Testis (tissue), 5 donors: ENCODE measurements at places on chromosomes 4 and X.
A peak's percentile ranks its signal among the peaks of the same experiment; 100 is the strongest.

DNA sequence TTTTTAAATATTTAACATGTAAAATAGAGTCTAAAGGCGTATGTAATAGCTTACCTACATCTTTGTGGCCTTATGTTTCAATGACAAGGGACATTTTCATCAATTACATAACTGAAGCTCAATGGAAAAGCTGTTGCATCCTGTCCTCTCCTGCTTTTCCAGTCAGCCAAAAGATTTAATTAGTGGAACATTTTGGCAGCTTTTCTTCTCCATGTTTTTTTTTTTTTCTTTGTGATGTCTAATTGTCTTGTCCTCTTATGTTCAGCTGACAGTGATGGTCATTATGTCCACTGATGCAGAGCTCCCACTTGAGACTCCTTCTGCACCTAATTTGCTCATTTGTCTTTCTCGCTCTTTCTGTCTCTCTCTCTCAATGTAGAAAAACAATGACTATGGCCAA is 422.2 kb downstream of the GABRG1 start:
- H3K27me3 ChIP-seq = no peaks in the 10 kb centered on the region
- no peak overlapping the region for H3K27ac ChIP-seq
- H3K4me3 ChIP-seq = no peak overlapping the region
- H3K4me1 ChIP-seq = no peaks in the 10 kb centered on the region
- DNase-seq = no peak
- no peaks in the 10 kb centered on the region for H3K36me3 ChIP-seq

DNA sequence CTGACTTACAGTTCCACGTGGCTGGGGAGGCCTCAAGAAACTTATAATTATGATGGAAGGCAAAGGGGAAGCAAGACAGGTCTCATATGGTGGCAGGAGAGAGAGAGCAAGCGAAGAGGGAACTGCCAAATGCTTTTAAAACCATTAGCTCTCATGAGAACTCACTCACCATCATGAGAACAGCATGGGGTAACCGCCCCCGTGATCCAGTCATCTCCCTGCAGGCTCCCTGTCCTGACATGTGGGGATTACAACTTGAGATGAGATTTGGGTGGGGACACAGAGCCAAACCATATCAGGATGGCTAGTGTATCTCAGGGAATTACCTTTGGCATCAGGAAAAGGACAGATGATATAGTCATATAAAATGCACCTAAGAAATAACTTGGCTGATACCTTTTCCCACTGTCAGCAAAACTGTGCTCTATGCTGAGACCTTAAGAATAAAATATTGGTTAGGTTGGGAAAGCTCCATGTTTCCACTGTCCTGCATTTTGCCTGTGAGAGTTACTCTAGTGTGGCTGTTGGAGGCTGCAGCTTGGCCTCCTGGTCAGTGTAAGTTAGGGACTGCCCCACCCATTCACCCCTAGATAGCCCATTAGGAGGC is 110.3 kb downstream of the UCHL1 start:
- no peak overlapping the region for H3K4me3 ChIP-seq
- H3K27me3 ChIP-seq = no peaks in the 10 kb centered on the region
- peaks cover 4% of the 10 kb centered on the region for H3K4me1 ChIP-seq
- H3K36me3 ChIP-seq = no peaks in the 10 kb centered on the region

GRCh38 chr4:141538001-141538400 is 98.4 kb upstream of the IL15 start:
- H3K4me3 ChIP-seq = no peak overlapping the region
- H3K4me1 ChIP-seq = no peaks in the 10 kb centered on the region
- no peaks in the 10 kb centered on the region for H3K36me3 ChIP-seq
- no peak overlapping the region for H3K27ac ChIP-seq
- H3K27me3 ChIP-seq = no peaks in the 10 kb centered on the region
- DNase-seq = no peak

- H3K36me3 ChIP-seq = no peaks in the 10 kb centered on the region
- peak overlapping the region; percentile 26 for H3K4me3 ChIP-seq
- DNase-seq = no peak
- no peaks in the 10 kb centered on the region for H3K27me3 ChIP-seq
- no peak overlapping the region for H3K27ac ChIP-seq
These were observed 1.2 kb downstream of the HMGB3 start for GRCh38 chrX:150984169-150984824.

GRCh38 chr4:38084877-38085711 is 124.9 kb downstream of the PTTG2 start:
- no peaks in the 10 kb centered on the region for H3K27me3 ChIP-seq
- peaks cover 23% of the 10 kb centered on the region for H3K4me1 ChIP-seq
- no peak overlapping the region for H3K27ac ChIP-seq
- H3K36me3 ChIP-seq = no peaks in the 10 kb centered on the region

- no peaks in the 10 kb centered on the region for H3K36me3 ChIP-seq
- DNase-seq = no peak
- H3K27me3 ChIP-seq = no peaks in the 10 kb centered on the region
- no peaks in the 10 kb centered on the region for H3K4me1 ChIP-seq
These were observed 110.5 kb upstream of the IGFBP7 start for GRCh38 chr4:57220734-57221133.

GRCh38 chr4:152591396-152591795 is 55.5 kb upstream of the FBXW7 start:
- no peaks in the 10 kb centered on the region for H3K36me3 ChIP-seq
- peak; percentile 49 for DNase-seq
- H3K27ac ChIP-seq = no peak overlapping the region
- no peaks in the 10 kb centered on the region for H3K27me3 ChIP-seq
